NCI-H2081 (cell line): ENCODE measurements at places on chromosomes 11 and 22.
A peak's percentile ranks its signal among the peaks of the same experiment; 100 is the strongest.

- DNase-seq: no peak
These were observed 163.8 kb downstream of the CWF19L2 start for GRCh38 chr11:107293677-107294344.

DNA sequence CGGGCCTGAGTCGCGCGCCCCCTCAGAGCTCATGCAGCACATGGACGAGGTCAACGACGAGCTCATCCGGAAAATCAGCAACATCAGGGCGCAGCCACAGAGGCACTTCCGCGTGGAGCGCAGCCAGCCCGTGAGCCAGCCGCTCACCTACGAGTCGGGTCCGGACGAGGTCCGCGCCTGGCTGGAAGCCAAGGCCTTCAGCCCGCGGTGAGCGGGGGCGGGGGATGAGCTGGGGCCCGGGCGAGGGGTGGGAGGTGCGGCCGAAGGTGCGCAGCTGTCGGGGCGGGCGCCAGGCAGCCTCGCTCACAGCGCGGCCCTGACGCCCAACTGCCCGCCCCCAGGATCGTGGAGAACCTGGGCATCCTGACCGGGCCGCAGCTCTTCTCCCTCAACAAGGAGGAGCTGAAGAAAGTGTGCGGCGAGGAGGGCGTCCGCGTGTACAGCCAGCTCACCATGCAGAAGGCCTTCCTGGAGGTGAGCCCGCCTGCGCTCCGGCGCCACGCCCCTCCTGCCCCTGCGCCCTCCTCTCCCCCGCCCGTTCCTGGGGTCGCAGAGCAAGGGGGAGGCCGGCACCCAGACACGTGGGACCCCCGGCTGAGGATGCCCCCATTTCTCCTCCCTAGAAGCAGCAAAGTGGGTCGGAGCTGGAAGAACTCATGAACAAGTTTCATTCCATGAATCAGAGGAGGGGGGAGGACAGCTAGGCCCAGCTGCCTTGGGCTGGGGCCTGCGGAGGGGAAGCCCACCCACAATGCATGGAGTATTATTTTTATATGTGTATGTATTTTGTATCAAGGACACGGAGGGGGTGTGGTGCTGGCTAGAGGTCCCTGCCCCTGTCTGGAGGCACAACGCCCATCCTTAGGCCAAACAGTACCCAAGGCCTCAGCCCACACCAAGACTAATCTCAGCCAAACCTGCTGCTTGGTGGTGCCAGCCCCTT is 20.5 kb downstream of the EPS8L2 start:
- peak; percentile 79 for DNase-seq

- DNase-seq: no peak
These were observed 84.0 kb upstream of the PICALM start for GRCh38 chr11:86152901-86153300.

DNA sequence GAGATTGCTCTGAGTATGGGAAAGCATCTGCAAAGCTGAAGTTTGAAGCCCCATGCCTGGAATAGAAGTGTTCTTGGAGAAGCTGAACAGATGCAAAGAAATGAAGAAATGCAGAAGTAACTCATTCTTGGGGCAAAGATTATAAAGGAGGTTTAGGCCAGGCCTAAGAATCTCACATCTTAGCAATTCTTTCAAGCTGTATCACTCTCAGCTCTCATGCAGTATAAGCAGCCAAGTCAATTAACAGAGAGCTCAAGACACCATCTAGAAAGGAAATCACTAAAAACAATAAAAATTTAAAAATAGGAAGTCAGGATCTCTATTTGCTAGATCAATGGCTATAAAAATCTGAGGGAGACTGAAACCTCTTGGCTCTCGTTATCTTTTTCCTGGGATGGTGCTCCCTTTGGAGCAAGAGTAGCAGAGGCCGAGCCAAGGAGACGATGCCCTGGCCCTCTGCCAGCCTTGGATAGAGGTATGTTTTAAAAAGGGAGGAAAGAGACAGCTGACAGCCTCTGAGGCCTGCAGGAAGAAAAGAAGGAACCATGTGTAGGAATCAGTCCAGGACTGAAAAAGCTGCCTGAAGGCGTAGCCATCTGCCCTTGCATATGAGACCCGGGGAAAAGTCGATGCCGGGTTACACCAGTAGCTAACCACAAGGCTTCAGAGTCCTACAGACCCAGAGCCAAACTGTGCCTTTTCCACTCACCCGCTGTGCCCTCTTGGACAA is 229.8 kb downstream of the BLID start:
- no peak for DNase-seq

DNA sequence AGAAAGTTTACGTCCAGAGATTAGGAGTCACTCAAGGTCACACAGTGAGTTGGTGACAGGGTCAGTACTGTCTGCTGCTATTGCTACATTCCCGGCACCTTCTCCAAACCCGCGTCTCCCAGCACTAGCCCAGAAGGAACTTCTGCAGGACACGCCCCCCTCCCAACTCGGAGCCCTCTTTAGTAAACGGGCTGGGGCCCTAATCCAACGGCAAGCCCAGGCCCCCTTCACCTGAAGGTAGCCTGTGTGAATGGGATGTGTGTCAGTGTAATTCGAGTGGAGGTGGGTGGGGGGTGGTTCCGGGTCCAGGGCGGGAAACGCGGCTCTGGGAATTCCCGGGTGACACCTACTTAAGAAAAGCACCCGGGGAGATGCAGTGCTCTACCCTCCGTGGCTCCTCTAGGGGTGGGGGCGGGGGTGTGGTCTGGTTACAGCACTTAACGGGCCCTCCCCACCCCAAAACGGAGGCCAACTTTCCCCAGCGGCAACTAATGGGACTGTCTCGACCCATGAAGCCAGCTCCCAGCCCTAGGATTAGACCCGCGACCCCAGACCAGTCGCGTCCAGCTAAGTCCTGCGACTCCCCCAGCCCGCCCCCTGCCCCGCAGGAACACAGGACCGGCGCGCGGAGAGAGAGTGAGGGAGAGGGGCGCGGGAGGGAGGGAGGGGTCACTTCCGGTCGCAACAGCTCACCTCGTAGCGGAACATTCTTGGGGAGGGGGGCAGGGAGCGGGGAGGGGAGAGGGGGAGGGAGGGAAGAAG is 468 bp downstream of the PATL1 start:
- peak; percentile 28 for DNase-seq

DNA sequence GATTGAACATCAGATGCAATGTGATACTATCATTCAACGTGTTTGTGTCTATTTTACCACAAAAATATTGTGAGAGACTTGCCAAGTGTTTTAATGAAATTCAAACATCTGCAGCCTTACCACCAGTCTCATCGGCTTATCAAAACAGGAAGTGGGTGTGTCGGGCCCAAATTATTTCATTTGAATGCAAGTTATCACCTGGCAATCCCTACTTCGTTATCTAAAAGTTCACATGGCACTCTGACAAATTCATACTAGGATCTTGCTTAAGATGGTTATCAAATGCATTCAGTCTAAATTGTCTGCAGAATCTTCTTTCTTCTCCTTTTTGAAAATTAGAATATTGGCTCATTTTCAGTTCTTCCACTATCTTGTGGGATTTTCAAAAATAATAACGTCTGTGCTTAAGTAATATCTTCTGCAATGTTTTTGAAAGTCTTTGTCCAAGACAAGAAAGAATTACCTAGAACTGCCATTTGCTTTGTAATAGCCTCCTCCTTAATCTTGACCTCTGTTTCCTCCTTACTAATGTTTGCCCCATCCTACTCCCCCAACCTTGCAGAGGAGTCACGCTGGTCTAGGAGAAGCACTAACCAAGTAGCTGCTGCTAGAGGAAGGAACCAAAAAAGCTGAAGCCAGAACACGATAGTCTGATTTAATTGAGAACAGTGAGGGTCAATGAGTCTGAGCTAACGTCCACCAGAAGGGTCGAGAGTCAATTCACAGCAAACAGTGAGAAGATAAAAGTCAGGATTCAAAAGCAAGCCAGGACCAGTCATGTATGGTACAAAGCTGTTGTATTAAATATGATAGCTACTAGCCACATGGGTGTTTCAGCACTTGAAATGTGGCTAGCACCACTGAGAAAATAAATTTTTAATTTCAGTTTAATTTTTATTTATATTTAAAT is 10.2 kb upstream of the BIRC3 start:
- peak; percentile 41 for DNase-seq

GRCh38 chr11:110809417-110810199 is 97.4 kb upstream of the ARHGAP20 start:
- no peak for DNase-seq

GRCh38 chr22:24834845-24835570 is 29.0 kb downstream of the SGSM1 start:
- DNase-seq: peak; percentile 7

- DNase-seq: no peak
These were observed 10.5 kb downstream of the NRXN2 start for GRCh38 chr11:64712430-64713015.

- DNase-seq: no peak
These were observed 17.1 kb downstream of the ASCC2 start for GRCh38 chr22:29820961-29821290.

GRCh38 chr22:20616451-20617043 is 109.1 kb downstream of the MED15 start:
- DNase-seq: no peak

GRCh38 chr11:78216571-78217287 is 28.0 kb downstream of the USP35 start:
- DNase-seq: no peak

- DNase-seq: no peak
These were observed 23.2 kb downstream of the FADS2 start for GRCh38 chr11:61851113-61851899.

- no peak for DNase-seq
These were observed 626 bp upstream of the LIMK2 start for GRCh38 chr22:31211482-31211861.

- DNase-seq: no peak
These were observed 169.1 kb downstream of the RRAS2 start for GRCh38 chr11:14189874-14190273.

DNA sequence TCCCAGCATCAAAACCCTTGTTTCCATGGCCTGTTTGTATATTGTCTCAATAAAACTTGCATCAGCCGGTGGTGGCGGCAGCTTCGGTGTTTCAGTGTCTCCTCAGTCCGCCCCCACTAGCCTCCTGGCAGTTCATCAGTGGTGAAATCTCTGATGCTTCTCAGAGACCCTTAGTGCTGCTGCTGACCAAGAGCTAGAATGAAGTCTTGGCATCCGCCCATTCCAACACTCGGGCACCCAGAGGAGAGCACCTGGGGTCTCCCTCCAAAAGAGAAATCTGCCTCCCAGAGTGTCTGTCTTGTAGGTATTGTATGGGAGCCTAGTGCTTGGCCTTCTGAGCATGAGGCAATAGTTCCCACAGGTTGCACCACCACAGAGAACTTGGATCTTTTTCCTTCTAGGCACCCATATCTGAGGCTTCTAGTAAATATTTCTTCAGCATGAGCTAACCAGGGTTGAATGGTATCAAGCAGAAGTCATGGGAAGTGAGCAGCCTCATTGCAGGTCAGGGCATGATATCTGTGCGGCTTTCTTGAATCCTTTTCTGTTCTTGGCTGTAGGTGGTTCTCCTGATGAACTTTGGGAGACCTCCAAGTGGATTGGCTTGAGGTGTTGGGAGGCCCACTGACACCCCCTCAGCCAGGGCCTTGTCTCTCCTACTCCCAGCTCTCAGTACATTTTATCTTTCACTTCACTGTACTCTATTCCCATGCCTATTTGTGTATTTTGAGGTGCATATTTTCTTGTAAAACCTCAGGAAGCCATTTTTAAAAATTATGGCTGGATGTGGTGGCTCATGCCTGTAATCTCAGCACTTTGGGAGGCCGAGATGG is 13.2 kb upstream of the AIFM3 start:
- DNase-seq: no peak

- DNase-seq: no peak
These were observed 31.0 kb downstream of the TMPRSS5 start for GRCh38 chr11:113675003-113675561.

GRCh38 chr11:36394926-36395325 is 98.8 kb downstream of the PRR5L start:
- no peak for DNase-seq

- DNase-seq: no peak
These were observed 18.9 kb upstream of the YPEL1 start for GRCh38 chr22:21754523-21754922.

DNA sequence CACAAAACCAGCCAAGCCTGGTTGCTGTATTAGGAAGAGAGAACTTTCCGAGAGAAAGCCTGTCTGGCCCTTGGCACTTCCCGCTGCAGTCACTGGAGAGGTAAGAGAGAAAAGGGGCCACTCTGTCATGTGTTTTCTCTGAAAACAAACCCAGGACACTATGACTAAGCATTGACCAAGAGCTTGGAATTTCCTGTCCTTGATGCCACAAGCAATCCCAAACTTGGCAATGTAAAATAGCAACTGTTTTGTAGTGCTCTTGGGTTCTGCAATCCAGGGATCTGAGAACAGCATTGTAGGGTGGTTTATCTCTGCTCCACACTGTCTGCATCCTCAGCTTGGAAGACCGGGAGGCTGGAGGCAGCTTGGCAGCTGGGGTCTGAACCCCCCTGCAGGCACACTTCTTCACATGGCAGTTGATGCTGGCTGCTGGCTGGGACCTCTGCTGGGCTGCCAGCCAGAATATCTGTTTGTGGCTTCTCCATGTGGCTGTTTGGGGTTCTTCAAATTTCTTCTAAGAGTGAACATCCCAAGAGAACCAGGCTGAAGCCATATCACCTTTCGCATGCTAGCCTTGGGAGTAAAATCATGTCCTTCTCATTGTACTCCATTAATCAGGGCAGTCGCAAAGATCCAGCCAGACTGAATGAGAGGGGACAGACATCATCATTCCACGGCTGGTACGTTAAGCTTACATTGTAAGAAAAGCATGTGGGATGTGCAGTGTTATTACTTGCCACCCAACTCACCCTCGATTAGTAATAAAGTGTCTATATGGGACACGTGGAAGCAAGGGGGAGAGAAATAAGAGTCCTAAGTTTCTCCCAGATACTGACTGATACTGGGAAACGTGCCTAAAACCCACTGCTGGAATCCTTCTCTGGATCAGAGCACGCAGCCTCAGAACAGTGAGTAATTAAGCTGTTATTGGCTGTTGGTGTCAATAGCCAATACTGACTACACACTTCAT is 537.4 kb upstream of the B3GAT1 start:
- DNase-seq: no peak

DNA sequence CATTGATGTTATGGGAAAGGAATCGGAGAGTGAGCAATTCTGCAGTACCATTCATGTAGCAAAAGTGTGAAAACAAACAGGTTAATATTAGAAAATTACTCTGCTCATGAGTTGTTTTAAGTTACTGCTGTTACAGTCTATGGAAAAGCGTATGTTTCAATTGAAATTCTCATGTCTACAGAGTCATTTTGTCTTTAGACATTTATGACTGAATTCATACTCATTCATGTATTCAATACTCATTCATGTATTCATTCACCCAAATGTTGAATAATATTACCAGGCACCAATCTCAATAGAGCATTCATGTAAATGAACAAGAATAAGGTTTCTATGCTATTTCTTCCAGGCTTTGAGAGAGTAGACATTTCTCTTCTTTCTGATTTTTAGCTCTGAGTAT is 8.1 kb downstream of the FLI1 start:
- no peak for DNase-seq

DNA sequence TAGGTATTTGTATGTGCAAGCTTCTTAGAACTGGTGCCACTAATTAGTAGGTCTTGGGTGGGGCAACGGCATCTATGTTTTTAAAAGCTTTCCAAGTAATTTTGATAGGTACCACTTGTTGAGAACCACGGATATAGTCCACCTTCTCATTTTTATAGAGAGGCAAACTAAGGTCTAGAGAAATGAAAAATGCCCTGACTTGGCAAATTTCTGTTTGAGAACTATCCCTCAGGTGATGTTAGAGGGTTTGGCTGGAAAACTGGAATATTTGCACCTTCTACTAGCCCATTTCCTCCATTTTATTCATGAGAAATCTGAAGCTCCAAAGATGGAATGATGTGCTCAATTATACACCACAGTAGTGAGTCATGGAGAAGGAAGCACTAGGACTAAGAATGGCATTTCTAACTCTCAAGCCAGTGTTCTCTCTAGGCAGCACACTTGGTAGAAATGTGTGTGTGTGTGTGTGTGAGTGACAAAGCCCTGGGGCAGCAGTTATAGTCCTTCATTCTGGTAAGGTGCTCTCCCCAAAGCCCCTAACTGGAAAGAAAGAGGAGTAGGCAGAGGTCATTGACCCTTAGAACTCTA is 1.8 kb upstream of the TMEM86A start:
- DNase-seq: no peak
